ENCODE measurements at places on chromosomes 6 and 20. TPM values are rescaled to one million over a fixed set of nuclear protein-coding genes. Genes with fewer than 3 reads are reported as not detected.
A peak's percentile ranks its signal among the peaks of the same experiment; 100 is the strongest.

Gene LY6G6C
- not detected for total RNA-seq

Gene PRND
- total RNA-seq, result not detected

Gene ALDH5A1
- total RNA-seq, result 4.6 TPM

Gene RCAN2
- 126 TPM for total RNA-seq

Gene MUC22
- not detected for total RNA-seq

Gene VGLL2
- not detected for total RNA-seq

GRCh38 chr20:19504251-19504650 lies 253.8 kb upstream of the RIN2 start:
- no peaks in the 10 kb centered on the region for H3K36me3 ChIP-seq
- DNase-seq, result no peak
- H3K27ac ChIP-seq, result no peak overlapping the region
- no peak overlapping the region for H3K4me3 ChIP-seq
- H3K4me1 ChIP-seq, result peaks cover under 1% of the 10 kb centered on the region

DNA sequence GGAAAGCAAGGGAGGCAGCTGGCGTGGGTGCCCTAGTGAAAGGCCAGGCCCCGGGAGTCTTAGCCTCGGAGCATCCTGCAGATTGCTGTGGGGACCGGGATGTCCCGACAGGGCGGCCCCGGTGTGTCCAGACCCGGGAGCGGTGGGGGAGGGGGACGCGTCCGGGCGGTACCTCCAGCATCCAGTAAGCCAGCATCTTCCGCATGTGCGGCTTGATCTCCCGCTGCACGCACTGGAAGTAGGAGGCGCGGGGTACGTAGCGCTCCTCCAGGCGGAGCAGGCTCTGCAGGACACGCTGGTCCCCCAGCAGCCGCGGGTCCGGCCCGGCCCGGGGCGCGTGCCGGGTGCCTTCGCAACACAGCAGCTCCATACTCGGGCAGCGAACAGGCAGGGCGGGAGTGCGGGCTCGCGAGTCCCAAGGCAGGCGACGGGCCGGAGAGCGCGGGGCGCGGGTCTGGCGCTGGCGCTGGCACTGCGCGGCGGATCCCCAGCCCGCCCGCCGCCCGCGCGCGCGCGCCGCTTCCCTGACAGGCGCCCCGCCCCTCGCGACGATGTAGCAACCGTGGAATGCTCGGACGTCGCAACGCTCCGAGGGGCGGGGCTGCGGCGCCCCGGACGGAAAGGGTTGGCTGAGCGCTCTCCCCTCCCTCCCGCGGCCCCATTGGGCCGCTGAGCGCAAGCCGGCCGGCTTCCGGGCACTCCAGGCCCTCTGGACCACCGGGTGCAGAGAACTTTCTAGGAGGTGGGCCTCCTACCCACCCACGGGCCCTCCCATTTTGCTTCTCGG lies at the start of gene CCND3:
Gene CCND3, minus strand, starts transcription at position 529 of the 787 bp plus-strand sequence. Its CDS starts 159 bp downstream, at position 370.
- peaks cover 33% of the 10 kb centered on the region for H3K4me1 ChIP-seq
- peak; percentile 65 for DNase-seq
- no peaks in the 10 kb centered on the region for H3K27me3 ChIP-seq
- H3K36me3 ChIP-seq, result peaks cover 6% of the 10 kb centered on the region
- peak within 1 kb of the TSS; percentile 83 for H3K4me3 ChIP-seq

DNA sequence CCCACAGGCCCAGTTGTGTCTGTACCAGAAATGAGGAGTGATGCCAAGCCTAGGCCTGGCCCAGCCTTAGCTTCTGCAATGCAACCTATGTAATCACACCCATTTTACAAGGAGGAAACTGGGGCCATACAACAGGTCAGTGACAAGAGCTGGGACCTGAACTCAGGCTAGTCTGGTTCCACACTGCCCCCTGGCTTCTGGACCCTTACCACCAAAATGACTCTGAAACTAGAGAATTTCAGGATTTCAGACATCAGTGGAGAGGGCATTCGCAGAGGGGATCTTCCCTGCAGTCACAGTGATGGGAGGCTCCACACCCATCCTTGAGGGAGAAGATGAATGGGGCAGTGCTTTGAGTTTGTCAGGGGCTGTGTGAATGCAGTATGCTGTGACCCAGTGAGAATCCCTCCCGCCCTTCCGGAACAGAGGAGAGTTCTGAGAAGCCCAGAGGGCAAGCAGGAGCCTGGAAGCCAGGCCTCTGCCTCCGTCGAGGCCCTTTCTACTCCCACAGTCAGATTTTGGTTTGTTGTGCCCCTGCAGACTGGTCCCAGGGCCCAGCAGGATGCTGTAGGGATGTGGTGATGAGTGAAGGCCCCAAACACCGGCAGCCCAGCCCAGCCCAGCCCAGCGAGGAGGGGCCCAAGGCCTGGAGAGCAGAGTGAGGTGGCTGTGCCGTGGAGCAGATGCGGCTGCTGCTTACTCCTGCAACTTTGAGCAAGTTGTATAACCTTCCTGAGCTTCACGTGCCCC lies 48.1 kb upstream of the MYL9 start:
- no peaks in the 10 kb centered on the region for H3K27me3 ChIP-seq
- peaks cover 91% of the 10 kb centered on the region for H3K4me1 ChIP-seq
- peak overlapping the region; percentile 7 for H3K27ac ChIP-seq
- peaks cover 19% of the 10 kb centered on the region for H3K36me3 ChIP-seq
- no peak for DNase-seq

GRCh38 chr6:17714879-17715851 lies 8.4 kb upstream of the NUP153 start:
- no peak for DNase-seq
- no peaks in the 10 kb centered on the region for H3K36me3 ChIP-seq
- H3K4me3 ChIP-seq, result no peak overlapping the region
- peaks cover 9% of the 10 kb centered on the region for H3K4me1 ChIP-seq
- H3K27ac ChIP-seq, result no peak overlapping the region
- no peaks in the 10 kb centered on the region for H3K27me3 ChIP-seq

GRCh38 chr6:46453741-46454316 lies 37.4 kb downstream of the RCAN2 start:
- no peaks in the 10 kb centered on the region for H3K36me3 ChIP-seq
- H3K27me3 ChIP-seq, result no peaks in the 10 kb centered on the region
- peak overlapping the region; percentile 25 for H3K4me3 ChIP-seq
- DNase-seq, result no peak

- H3K4me1 ChIP-seq, result peaks cover 7% of the 10 kb centered on the region
- H3K36me3 ChIP-seq, result peaks cover 3% of the 10 kb centered on the region
- peak within 1 kb of the TSS; percentile 93 for H3K4me3 ChIP-seq
- H3K27ac ChIP-seq, result peak within 1 kb of the TSS; percentile 29
- peak; percentile 68 for DNase-seq
These were observed at the start of gene PSMG4 for GRCh38 chr6:3258720-3259490. TSS of gene PSMG4 (plus strand) at chr6:3258947. CDS start at chr6:3259023, 76 bp downstream.
